ENCODE measurements at places on chromosomes 11 and 22.

GRCh38 chr11:120079750-120080610, 57.9 kb downstream of the TRIM29 start:
- DNase-seq, result peak; percentile 6

- no peak for DNase-seq
These were observed 3.5 kb downstream of the DGCR6L start for GRCh38 chr22:20316217-20316843.

DNA sequence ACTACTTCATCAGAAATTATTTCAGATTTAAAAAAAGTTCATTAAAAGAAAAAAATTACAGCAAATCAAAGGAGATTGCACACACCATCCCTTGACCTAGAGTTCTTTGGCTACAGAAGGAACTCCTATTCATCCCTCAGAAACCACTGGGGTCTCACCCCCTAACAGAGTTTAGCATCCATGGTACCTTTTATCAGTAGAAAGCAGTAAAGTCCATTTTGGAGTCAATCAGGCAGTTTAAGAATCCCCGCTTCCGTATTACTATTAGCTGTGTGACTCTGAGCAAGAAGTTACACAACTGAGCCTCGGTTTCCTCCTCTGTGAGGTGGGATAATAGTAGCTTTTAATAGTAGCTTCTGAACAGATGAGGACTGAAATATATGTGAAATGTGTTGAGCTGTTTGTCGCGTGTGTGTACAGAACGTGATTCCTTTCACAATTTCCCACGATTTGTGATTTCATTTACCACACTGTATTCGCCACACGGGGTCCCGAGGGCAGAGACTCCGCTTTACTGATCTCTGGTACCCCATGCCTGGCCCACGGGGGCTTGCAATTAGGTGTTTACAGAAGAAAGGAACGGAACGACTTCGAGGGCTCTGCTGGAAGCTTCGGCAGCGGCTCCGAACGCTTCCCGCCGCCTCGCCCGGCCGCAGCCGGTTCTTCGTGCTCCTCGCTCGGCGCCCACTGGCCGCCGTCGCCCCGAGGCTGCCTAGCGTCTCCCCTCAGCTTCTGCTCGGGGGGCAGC, 72.5 kb upstream of the ZBED5 start:
- no peak for DNase-seq

- DNase-seq, result no peak
These were observed 1.4 kb upstream of the SERPINH1 start for GRCh38 chr11:75560644-75561043.

GRCh38 chr11:86565801-86566312, 106.6 kb downstream of the ME3 start:
- no peak for DNase-seq

GRCh38 chr11:88122956-88123355, 52.3 kb downstream of the RAB38 start:
- DNase-seq, result no peak

- no peak for DNase-seq
These were observed 571.6 kb downstream of the LUZP2 start for GRCh38 chr11:25068451-25068850.

DNA sequence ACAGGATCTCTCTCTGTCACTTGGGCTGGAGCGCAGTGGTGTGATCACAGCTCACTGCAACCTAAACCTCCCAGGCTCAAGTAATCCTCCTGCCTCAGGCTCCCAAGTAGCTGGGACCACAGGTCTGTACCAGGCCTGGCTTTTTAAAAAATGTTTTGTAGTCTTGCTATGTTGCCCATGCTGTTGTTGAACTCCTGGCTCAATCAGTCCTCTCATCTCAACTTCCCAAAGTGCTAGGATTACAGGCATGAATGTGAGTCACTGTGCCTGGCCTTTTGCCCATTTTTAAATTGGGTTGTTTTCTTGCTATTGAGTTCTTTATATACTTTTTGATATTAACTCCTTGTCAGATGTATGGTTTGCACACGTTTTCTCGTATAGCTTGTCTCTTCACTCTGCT, 33.0 kb upstream of the PITPNB start:
- no peak for DNase-seq

DNA sequence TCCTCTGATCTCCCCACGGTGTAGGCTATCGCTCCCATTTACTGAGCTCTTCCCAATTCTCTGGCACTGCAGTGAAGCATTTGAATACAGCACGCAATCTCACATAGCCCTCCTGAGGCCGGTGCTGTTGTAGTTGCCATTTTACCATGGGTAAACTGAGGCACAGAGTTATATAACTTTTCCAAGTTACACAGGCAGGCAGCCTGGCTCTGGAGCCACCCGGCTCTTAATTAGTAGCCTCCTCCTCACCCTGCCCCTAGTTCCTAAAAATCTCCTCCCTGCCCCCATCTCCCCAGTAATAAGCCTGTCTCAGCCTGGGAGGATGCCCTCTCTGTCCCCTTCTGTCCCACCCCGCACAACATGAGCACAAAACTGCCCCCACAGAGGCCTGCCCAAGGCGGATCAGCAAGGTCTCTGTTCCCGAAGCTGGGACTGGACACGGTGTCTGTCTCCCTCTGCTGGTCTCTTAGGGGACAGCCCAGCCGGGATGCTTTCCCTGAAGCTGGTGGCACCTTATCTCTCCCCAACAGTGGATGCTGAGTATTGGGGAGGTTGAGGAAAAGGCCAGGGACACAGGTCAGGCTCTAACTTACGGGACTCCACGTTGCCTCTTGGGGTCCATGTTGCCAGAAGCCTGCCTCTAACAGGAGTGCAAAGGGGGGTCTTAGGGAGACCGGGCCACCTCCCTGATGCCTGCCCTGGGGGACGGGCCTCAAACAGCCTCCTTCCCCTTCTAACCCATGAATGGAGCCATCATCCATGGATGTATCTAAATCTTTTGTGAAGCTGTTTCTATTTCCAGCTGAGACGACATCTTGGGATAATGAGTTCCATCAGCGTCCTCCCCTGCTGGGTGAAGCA, 9.1 kb upstream of the CLCF1 start:
- no peak for DNase-seq

GRCh38 chr11:30426781-30427180, 103.9 kb downstream of the ARL14EP start:
- DNase-seq, result no peak

DNA sequence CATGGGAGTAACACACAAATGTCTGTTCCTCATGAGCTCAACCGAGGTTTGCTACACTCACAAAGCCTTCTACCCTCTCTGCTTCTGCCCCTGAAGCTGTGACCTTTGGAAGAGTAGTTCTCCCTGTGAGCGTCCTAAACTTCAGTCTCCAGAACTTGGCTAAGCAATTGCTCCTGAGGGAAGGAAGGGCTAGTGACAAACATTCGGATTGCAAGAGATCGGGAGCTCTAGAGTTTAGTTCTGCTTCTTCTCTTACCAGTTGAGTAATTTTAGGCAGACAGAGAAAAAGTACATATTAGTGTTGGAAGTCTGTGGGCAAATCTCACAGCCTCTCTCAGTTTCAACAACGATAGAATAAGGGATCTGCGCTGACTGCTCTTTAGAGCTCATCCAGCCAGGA, 27.3 kb upstream of the ELF5 start:
- DNase-seq, result no peak

- no peak for DNase-seq
These were observed 7.1 kb downstream of the SLC7A4 start for GRCh38 chr22:21025266-21025665.

DNA sequence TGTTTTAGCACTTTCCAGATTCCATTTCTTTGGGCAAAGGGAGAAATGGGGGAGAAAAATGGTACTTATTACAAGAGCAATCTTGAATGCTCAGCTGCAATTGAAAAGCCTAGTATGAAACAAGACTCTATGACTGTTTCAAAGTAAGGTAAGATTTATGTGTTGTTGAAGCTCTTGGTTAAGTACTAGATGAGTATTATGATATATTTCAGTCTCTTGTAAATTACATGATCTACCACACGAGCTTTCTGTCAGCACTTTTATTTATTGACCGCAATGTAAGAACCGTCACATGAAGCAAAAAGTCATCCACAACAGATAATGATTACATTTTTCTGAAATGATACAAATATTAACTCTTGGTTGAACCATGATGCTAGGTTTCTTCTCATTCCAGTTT, 906.7 kb upstream of the CHORDC1 start:
- no peak for DNase-seq

DNA sequence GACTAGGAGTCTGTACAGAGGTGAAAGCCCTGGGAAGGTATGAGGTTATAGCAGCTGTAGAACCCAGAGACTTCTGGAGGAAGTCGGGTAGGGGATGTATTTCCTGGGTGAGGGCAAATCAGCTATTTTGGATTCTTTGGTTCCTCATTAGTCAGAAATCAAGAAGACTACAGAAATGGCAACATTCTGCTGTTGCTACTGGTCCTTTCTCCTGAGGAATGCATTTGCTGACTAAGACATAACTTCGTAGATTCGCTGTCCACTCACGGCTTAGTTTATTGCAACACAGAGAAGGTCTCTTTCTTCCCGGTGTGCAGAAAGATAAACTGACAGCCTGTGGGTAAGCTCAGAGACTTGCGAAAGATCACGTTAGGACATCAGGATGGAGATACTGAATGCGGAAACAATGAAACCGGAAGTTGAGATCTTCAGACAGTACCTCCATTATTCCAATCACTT, 25.3 kb upstream of the SESN3 start:
- no peak for DNase-seq

GRCh38 chr22:44550711-44551491, 52.9 kb upstream of the RTL6 start:
- no peak for DNase-seq
